Stimulated activated CD8-positive, alpha-beta memory T cell treated with anti-CD3 and anti-CD28 coated beads, Interleukin-4, amount 100 ng/mL, for 4 hours (primary cell): ENCODE measurements at places on chromosomes 7 and 10.

DNA sequence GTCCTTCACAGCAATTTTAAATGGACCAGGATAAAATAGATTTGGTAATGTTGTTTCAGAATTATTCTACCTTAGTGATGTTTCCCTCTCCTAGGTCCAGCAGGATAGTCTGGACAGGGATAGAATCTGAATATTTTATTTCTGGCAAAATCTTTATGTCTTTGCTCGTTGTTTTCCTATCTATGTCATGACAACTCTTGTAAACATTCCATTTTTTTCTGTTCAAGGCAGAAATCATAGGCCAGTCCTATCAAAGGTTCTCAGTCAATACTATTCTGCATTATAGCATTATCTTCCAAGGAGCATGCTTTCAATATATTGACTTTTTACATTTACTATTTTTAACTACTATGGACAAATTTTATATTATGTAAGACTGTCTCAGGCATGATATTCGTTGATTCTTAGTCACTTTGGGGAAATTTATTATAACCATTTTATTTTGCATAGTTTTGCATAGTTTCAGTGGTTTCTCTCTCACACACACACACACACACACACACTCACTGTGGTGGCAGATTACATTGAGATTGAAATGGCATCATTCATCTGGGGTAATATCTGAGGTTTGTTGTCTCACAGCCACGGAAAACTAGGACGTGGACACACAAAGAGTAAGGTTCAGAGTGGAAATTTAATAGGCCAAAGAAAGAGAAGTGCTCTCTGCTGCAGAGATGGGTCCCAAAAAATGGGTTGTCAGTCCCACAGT, 17.2 kb downstream of the TAS2R60 start:
- no peak for DNase-seq

DNA sequence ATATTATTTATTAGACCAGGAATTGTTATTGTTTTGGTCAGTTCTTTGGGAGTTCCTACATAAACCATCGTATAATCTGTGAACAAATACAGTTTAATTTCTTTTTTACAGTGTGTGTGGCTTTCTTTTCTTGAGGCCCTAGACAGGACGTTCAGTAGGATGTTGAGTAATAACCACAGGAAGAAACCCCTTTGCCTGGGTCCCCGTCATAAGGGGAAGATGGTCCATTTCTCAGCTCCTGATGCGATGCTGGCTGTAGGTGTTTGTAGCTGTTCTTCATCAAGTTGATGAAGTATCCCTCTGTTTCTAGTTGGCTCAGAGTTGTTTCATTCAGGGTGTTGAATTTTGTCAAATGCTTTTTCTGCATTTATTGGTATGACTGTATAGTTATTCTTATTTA, 219.7 kb upstream of the ADARB2 start:
- no peak for DNase-seq

DNA sequence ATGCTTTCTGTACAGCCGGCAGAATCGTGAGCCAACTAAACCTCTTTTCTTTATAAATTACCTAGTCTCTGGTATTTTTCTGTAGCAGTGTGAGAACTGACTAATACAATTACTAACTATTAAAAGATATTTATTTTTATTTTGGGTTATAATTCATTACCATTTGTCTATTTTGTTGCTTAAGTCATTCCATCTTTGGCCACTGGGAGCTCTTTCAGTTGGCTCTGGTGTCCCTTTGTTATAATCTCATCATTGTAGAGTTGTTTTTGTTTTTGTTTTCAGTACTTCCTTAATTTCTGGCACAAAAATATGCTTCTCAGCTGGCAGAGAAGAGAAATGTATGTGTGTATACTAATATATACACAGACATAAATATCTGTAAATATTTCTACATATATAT, 807.9 kb upstream of the MBL2 start:
- no peak for DNase-seq

- no peak for DNase-seq
Observed at GRCh38 chr7:45573661-45574415, at the start of gene ADCY1. TSS of gene ADCY1 (plus strand) at chr7:45574368. CDS start at chr7:45574544, 176 bp downstream.

GRCh38 chr10:72462261-72462660, 107.5 kb upstream of the DNAJB12 start:
- no peak for DNase-seq

DNA sequence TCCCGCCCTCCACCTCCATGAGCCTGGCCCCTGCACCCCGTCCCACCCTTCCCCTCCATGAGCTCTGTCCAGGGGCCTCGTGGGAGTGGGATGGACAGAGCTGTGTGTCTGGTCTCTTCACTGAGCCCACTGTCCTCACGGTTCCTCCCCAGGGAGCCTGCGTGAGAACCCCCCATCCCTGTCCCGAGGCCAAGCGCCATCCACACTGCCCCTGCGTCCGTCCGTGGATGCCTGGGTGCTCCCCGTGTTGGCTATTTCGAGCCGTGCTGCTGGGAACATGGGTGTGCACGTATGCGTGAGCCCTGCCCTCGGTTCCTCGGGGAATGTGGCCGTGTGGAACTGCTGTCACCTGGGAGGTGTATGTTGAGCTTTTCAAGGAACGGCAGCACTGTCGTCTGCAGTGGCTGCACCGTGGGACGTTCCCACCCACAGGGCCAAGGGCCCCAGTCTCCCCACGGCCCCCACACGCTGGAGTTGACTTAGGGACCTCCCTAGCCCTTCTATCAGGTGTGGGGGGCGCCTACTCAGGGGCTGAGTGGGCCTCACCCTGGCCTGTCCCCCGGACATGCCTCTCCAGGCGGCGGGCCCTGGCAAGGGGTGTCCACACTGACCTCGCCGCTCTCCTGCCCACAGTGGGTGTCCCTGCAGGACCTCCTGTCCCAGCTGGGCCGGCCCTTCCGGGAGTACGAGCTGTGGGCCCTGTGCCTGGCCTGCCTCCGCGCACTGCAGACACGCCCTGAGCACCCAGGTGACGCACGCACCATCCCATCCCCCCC, 28.1 kb downstream of the KNDC1 start:
- DNase-seq: no peak

DNA sequence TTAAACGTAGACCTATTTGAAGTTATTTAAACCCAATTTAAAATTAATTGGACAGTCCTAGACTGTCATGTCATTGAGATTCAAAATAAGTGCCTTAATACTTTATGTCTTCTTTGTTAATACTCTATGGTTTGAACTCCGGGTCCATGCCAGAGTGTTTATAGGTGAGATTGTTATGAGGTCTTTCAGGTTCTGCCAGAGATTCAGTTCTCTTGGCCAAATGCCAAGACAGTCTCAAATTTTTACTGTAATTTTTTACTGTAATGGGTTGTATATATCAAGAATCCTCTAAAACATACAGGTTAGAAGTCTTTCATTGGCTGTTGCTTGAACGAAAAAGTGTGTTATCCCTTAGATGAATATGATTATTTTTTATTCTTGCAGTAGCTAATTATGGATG, 3.9 kb downstream of the ADD3 start:
- no peak for DNase-seq

DNA sequence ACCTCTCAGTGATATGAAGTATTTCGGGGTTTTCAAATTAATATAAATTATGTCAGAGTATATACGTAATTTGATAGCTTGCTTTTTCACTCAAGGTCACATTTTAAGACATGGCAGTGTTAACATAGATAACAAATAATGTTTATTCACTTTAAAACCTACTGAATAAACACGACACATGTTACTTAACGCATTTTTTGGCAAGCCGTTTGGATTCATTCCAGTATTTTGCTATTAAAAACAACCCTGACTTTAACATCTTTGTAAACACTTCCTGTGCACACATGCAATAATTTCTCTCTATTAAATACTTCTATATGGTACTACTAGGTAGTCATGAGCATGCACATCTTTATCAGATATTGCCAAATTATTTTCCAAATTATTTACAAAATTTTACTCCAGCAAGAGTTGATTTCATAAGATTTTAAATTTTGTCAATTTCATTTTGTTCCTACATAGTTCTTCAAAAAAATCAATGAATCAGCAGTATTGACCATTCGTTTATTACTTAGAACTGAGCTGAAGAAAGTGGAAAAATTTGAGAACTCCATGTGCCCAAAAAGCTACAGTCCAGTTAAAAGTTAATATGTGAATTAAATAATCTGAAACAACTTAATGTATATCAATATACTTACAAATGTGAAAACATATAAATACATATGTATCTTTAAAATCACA, 26.8 kb upstream of the THSD7A start:
- no peak for DNase-seq

DNA sequence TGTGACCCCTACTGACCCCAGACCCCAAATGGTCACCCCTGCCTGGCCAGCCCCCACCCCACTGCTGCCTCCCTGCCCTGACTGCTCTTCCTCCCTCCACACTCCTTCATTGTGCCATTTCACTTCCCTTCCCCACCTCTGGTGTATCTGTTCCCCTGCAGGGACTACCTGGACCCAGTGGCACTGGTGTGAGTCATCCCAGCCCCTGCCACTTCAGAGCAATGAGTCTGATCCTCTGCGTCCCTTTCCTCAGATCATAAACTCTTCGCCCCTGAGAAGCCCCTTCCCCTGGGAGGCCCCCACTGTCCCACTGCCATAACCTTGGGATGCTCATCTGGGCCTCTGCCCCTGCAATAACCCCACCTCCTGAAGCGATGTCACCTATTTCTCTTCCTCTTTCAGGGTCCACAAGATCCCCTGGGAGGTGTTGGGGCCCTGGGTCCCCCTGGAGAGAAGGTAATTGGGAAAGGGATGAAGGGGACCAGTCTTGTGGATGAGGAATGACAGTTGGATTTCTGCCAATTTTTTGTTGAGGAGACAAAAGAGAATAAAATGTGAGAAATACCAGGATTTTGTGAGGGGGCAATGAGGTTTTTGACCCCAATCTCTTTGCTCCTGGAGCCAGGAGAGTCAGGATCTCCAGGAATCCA, 19.1 kb upstream of the VOPP1 start:
- DNase-seq: no peak

- no peak for DNase-seq
Observed at GRCh38 chr10:35400595-35401268, 64.4 kb downstream of the CCNY start.

DNA sequence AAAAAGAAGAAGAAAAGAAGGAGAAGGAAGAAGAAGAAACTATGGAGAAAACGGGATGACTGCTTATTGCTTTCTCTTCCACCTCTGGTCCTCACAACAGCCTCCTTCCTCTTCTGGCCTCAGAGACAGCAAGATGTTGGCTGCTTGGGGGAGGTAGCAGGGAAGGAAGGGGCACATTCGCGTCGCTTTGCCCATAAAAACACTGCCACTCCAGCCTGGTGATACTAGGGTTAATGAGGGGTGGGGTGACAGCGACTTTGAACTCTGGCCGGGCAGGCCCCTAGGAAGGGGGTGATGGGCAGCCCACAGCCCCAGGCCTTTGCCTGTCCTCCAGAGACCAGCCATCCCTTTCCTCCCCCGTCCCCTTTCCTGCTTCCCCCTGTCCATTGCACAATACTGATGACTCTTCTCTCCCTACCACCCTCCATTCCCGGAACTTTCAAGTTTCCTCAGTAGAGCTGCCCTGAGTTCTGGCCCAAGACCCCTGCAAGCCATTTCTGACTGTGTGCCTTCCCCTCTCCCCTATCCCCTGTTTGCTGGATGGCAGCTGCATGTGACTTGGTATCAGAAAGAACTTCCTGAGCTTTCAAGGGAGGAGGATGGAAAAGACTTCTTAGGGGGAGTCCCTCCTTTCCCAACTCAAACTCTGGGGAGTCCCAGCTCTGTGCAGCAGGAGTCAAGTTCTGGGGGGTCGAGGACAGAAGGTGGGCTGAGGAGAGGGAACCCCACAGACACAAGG, 2.2 kb upstream of the CUEDC2 start:
- no peak for DNase-seq

DNA sequence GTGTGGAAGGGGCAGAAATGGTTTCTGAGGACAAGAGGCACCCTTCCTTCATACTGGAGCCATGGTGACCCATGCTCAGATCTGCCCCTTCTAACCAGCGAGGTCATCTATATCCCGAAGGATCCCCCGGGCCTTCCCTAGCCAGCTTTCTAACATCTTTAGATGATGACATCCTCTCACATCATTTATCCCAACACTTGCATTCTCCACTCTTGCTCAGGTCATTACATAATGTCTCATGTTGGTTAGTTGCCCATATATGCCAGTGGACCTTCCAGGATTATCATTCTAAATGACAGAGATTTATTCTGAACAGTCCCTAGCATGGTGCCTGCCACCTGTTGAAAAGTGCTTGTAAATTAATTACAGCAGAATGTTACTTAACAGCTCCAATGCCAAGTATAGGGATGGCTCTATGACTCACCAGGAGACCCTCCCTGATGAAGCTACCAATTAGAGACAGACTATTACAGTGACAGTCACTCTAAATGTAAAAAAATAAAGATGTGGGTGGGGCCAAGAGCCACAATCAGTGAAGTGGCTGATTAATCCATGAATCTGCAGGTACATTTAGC, 22.6 kb upstream of the ABLIM1 start:
- no peak for DNase-seq

- no peak for DNase-seq
Observed at GRCh38 chr7:31991846-31992245, 78.4 kb downstream of the PDE1C start.

DNA sequence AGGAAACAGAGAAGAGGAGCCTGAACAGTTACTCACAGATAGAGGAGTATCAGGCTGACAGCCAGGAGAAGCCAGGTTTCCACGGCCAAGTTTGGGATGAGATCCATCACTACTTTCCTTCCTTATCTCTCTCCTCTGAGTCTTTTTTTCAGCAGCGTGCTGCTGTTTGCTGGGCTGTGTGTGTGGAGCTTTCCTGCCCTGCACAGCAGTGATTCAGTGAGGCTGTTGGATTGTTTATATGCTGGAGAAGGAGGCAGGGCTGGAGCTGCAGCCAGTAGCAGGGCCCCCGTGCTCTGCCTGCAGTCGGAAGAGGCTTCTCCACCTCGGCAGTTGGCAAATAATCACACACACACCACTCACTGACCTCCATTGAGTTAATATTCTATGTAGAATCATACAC, at the start of gene CYP3A7:
TSS of gene CYP3A7 (minus strand) at position 210 of the 400 bp plus-strand sequence. CDS start at position 107, 103 bp downstream.
- no peak for DNase-seq

- no peak for DNase-seq
Observed at GRCh38 chr10:77374189-77374656, 263.4 kb downstream of the KCNMA1 start.

DNA sequence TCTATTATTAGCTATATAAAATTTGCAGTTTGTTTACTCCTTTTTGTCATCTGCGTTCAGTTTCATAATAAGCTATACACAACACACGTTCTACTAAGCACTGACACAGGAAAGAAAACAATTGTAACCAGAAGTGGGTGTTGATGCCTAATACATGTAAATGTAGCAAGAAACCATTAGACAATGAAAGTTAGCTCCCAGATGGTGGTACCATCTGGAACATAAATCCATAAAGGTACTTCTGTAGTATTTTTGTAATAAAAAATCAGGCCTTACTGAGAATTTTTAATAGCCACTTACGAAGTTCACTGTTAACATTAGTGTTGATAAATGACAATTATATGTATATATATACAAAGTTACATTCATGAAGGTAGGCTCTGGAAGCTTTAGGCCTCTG, 194.7 kb downstream of the KCND2 start:
- no peak for DNase-seq
